ENCODE measurements at places on chromosomes 4 and X.

DNA sequence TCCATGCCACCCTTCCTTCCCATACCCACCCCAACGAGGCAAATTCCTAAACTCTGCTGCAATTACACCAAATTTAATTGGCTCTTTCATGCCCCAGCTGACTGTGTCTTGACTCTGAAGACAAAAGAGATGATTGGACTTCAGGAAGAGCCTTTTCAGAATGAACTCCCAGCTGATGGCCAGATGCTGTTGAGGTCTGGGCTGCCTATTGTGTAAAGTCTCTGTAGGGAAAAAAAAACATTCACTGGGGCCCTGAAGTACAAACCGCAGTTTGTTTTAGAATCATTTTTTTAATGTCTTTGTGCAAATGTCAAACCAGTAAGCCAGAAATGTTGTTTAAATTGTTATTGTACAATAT lies 174.8 kb downstream of the HHIP start:
- no peak for DNase-seq

DNA sequence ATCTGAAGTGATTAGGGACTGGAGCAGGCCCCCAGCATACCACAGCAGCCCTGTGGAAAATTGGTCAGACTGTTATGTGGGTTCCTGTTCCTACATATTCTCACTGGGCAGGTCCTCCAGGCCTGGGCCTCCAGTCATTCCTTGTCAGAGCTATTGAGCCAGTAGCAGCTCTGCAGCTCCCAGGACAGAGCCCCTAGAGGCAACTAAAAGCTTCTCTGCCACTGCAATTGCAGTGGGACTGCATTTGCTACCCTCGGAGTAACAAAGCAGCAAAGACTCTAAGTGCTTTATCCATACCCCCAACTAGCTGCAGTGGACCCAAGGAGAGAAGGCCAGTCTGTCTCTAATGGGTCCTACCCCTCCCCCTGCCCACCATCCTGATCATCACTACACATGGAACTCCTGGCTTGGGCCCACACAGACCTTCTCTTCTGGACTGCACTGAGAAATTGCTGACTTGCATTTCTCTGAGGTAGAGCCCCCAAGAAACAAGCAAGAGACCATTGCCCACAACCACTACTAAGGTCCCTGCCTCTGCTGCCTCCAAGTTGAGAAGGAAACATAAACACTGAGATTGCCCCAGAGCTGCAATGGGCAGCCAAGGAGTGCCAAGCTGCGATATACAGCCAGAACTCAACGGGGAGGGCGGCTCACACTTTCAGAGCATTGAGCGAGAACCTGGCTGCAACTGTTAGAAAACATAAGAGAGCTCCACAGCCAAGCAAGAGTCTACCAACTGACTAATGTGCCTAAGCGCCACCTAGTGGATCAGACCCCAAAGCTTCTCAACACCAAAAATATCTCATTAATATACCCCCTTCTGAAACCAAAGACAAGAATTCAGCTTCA lies 738.7 kb upstream of the NDST4 start:
- DNase-seq: peak; percentile 15

DNA sequence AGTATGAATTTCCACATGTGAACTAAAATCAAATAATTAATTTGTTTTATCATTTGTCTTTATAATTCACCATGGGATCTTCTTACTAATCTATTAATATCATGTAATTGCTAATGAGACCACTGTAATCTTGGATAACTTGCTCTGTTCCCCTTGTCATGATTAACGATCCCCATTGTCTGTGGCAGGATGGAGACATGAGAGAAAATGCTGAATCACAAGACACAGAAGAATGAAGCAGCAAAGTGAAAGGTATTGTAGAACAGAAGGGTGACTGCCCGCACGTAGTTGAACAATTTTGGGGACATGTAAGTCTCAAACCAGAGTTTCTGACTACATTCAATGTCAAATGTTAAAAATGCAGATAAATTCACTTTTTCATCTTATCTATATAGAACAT lies 135.2 kb downstream of the EPHA5 start:
- peak; percentile 18 for DNase-seq

DNA sequence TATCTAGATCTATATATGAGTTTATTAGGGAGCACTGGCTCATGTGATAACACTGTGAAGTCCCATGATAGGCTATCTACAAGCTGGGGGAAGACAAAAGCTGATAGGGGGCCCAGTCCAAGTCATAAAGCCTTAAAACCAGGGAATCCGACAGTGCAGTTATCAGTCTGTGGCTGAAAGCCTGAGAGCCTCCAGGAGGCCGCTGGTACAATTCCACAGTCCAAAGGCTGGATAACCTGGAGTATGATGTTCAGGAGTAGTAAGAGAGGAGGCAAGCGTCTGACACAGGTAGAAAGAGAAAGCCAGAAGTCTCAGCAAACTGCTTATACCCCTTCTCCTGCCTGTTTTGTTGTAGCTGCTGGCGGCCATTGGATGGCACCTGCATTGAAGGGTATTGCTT lies 177.6 kb upstream of the SPRY1 start:
- DNase-seq: no peak

DNA sequence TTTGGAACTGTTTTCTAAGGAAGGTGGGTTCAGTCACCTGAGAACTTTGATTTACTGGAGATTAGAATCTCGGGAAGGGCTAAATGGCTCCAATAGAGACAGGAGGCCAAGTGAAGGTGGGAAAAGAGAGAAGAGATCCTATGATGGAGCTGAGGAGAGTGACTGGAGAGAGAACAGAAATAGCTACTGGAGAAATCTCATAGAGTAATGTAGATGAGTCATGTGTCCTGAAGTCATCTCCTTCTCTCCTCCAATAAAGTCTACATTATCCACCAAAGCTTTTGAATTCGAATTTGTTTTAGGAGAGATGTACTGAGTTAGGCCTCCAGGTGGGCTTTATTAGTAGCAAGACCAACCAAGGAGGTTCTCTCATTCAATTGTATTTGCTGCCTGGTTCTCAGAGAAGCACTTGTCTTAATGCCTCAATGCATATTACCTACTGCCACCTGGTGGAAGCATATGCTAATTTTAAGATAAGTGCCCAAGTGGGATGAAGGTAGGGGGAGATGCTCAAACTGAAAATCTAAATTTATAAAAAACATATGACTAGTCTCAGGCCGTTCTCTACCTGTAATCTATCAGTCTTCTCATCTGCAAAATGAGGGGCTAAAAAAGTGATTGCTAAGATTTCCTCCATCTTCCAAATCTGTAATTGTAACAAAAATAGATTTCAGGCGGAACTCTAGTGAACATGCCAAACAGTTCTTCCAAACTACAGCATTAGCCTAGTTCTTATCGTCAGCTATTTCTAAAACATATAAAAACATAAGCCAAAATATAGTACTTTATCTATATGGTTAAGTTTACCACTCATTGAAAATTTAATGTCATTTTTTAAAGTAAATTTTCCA lies 24.4 kb downstream of the TXK start:
- no peak for DNase-seq

DNA sequence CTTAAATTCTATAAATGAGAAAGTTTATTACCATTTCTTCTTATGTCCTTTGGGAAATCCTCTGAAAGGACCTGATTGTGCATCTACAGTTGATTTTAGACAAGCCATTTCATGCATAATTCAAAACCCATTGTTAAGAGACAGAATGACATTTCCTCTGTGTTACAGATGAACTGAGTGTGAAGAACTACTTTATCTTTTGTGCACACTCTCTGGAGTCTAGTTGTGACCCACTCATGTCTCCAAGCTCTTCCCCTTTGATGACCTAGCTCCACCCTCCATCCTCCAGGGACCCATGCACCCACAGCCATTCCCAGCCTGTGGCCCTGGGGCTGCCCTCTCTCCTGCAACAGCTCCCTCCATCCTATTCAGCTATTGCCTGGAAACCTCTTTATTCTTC lies 57.5 kb upstream of the BMPR1B start:
- no peak for DNase-seq

DNA sequence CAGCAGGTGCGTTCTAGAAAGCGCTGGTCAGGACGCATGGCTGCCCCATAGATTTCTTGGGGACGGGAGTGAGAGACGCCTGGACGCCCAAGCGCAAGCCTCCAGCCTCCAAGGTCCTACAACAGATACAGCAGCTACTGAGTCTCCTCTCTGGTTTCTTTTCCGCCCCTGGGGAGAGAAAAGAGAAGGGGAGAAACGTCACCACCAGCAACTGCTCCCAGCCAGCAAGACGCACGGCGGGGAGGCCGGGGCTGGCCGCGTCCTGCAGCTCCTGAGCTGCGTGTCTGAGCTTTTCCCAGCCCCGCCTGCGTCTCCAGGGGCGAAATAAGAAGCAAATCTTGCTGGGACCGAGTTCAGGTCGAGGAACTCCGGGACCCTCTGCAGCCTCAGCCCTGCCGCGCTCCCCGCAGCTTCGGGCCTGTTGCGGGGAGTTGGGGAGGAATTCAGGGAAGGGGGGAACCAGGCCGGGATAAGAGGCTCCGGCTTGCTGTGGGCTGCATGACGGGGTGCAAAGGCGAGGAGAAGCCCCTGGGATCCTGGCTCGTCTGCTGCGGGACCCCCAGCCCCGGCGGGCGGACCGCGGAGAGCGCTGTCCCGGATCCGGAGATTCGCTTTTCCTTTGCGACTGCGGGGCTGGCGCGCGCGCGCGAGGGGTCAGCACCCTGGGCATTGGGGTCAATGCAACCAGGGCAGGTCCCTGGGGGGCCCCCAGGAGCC lies 6.8 kb upstream of the SHOX start:
- DNase-seq: no peak

GRCh38 chr4:153728660-153729059 lies 31.2 kb downstream of the RNF175 start:
- no peak for DNase-seq

GRCh38 chr4:181224852-181225251 lies 1018.4 kb upstream of the TENM3 start:
- DNase-seq: no peak

GRCh38 chr4:86055898-86056297 lies 304.0 kb downstream of the MAPK10 start:
- no peak for DNase-seq

DNA sequence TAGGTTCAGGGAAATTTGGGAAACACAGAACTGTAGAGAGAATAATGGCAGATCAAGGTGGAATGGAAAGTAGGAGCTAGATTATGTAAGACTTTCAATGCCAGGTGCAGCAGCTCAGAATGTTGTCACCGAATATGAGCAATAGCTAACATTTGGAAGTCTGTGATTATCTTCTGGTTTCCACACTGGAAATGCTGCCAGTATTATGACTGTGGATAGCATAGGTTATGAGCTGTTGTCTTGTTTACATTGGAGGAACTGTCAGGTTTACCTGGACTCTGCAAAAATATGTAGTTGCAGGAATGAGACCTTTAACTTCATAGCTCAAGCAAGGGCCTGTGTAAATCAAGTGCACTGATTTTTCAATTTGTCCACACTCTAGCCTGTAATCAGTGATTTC lies 26.0 kb upstream of the TAF9B start:
- no peak for DNase-seq

DNA sequence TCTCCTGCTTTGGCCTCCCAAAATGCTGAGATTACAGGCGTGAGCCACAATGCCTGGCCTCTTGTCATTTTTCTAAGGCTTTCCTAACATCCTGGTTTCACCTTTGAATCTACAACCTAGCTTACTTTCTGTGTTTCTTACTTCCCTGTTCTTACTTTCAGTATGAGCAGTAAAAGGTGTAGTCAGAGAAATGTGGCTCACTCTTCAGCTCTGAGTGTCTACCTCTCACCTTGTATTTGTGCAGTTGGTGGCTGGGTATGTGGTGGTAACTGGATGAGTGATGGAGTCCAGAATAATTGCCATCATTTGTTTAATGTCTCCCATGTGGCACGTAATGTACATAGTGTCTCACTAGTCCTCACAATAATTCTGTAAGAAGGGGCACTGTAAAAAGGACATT lies 19.1 kb upstream of the CXCL11 start:
- DNase-seq: no peak

GRCh38 chr4:109303140-109303496 lies 660 bp upstream of the COL25A1 start:
- no peak for DNase-seq

DNA sequence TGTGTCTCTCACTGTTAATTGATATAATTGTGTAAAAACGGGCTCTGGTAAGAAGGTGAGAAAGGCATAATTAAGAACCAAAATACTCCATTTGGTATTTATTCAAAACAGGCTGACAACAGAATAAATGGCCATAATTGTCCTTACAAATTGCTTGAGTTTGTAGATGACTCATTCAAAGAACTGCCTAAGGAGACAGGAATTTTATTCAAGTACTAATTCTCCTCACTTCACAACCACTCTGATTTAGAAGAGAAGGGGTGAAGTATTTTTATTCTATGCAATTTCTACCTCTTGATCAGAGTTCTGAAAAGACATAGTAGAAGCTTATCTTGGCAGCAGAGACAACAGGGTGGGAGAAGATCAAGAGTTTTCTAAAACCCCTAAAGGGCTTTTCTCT lies 43.1 kb downstream of the ATP11C start:
- DNase-seq: no peak

DNA sequence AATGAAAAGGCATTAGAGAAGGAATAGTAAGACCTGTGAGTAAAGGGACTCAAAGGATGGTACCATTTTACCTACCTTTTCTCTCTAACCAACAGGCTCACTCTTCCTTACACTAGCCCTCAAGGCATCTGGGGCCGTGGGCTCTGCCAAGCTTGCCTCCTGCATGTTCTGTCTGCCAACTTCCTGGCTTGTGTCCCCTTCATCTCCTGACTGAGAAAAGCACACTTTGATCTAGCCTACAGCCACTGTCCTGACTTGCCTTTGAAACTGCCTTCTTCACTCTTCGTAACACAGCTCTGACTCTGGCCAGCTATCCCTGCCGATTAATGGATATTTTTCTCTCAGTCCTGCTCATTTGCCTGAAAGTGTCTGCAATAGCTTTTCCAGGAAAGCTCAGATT lies 76.5 kb downstream of the RASGEF1B start:
- DNase-seq: no peak

DNA sequence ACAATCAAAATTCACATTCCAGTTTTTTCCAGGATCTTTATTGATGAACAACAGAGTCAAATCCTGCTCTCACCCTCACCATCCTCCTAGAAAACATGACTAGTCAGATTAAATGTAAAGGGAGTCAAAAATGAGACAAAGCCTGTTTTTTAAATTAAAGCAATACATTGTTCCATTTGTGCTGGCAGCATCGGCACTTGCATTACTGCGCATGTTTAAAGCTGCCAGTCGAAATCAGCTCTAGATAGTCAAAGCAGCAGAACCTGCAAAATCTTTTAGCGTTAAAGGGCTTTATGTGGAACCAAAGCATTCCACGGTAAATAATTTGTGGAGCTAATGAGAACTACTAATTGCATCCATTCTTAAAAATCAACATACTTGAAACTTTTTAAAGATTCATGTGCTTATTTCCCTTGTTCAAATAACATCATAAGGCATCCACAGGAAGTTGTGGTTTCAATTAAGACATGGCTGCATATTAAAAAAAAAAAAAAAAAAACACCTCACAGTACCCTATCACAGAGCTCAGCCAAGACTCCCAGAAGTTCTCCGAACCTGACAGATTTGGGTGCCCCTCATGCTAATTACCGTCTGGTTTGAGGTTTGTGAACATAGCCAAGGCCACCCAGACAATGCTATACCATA lies 82.2 kb downstream of the SH3KBP1 start:
- DNase-seq: no peak

- DNase-seq: no peak
Observed at GRCh38 chr4:122619611-122620010, 1.3 kb downstream of the IL21 start.

GRCh38 chrX:115579786-115580294 lies 18.9 kb downstream of the PLS3 start:
- no peak for DNase-seq

All from SHP77 treated with DMSO at 0.1 percent for 48 hours (cell line).